ENCODE measurements at places on chromosomes 2 and 18. TPM values are rescaled to one million over a fixed set of nuclear protein-coding genes. Genes with fewer than 3 reads are reported as not detected.

LCT gene
- total RNA-seq, result under 0.01 TPM

MFSD6 gene
- 11.9 TPM for total RNA-seq

WNT6 gene
- total RNA-seq, result 0.36 TPM

TTR gene
- not detected for total RNA-seq

C2orf78 gene
- total RNA-seq, result not detected

WNT10A gene
- total RNA-seq, result not detected

ALK gene
- total RNA-seq, result 1.3 TPM

LAMA3 gene
- total RNA-seq, result under 0.01 TPM

All from melanocyte of skin (primary cell).